ENCODE measurements at places on chromosomes 2 and 18.

- no peak for DNase-seq
Observed at GRCh38 chr2:150621526-150622213, 134.2 kb upstream of the RND3 start.

GRCh38 chr2:144405321-144405720, 114.6 kb downstream of the ZEB2 start:
- DNase-seq = no peak

DNA sequence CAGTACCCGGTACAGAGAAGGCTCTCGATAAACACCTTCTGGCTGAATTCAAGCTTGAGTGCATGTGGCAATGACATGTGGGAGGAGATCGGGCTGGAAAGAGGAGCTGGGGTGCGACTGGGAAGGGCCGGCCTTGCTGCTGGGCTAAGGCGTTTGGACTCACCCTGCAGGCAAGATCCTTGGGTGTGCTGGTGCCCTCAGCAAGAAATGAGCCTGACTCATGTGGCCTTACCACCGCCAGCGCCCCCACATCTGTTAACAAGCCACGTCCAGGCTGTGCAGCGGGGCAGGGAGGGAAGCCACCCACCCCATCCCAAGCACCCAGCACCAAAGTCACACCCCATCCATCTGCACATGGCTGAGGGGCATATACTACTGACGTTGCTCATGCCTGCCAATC, 1.3 kb downstream of the HS1BP3 start:
- DNase-seq = no peak

GRCh38 chr18:49139766-49140165, 189.0 kb upstream of the SMAD7 start:
- no peak for DNase-seq

GRCh38 chr18:58692422-58693185, 21.3 kb downstream of the MALT1 start:
- DNase-seq = no peak
